CD4-positive, alpha-beta T cell treated with Interferon gamma for 1 hour (primary cell): ENCODE measurements at places on chromosomes 5 and 9.

- DNase-seq = no peak
These were observed 138.8 kb upstream of the RETREG1 start for GRCh38 chr5:16755641-16756040.

GRCh38 chr5:64339769-64340168 lies 166.0 kb upstream of the RGS7BP start:
- DNase-seq = no peak

- no peak for DNase-seq
These were observed 146.6 kb downstream of the SLC24A2 start for GRCh38 chr9:19642256-19642655.

DNA sequence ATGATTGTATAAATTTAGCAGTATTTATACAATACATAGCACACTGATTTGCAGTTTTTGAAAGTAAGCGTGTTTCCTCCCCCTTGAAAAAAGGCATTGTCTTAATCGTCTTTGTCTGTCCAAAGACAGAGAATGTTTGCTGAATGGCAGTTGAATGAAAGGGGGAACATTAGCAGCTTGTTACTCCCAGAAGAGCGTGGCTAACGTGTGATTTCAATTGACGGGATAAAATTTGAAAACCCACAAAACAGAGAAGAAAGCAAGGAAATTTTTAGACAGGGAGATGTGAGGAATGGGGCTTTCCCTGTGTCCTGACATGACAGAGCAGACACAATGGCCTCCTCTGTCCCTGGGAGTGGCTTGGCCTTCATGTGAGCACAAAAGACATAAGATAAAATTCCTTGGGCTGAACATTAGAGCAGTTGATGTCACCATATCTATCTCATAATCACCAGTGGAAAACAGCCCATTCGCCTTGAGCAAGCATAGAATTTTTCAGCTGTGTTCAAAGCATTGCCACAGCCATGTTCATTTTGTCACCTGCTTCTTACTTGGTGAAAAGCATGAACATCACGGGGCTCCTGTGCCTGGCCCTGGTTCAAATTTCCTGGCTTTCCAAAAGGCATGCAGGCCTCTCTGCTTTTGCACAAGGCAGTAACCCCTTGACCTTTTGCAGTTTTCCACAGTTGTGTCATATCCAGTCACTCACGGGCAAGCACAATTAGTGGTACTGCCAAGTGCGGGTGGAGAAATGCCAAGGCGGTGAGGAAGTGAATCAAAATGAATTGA lies 126.9 kb downstream of the TLE1 start:
- DNase-seq = no peak

GRCh38 chr5:4893063-4893744 lies 246.9 kb upstream of the ADAMTS16 start:
- DNase-seq = no peak

GRCh38 chr9:121292801-121293241 lies 24.9 kb downstream of the GSN start:
- no peak for DNase-seq
